ENCODE measurements at places on chromosomes 13 and 19.
A peak's percentile ranks its signal among the peaks of the same experiment; 100 is the strongest.

DNA sequence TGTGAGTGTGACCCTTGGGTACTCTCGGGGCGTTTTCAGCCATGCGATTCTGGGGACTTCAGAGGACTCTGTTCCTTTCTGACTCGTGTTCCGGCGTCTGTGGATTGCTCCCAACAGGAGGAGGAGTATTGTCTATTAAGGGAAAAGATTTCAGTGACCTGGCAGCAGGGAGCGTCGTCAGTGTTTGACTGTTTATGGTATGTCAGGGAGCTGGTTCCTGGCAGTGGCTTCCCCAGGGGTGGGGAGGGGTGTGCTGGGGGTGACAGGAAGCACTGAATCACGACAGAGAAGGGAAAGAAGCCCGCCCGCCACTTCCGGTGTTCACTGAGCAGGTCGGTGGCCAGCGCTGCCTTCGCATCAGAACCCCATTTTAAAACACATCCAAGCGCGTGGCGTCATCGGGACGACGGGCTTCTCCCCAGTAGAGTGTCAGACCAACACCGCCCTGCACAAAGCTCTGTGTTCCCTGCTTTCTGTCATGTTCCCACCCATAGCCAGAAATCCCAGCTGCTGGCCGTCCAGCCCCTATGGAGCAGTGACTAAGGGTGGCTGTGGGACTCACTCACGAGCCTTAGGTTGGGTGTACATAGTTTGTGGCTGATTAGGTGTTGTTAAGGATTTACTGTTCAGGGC lies 33.8 kb downstream of the COL4A2 start:
- DNase-seq = no peak

DNA sequence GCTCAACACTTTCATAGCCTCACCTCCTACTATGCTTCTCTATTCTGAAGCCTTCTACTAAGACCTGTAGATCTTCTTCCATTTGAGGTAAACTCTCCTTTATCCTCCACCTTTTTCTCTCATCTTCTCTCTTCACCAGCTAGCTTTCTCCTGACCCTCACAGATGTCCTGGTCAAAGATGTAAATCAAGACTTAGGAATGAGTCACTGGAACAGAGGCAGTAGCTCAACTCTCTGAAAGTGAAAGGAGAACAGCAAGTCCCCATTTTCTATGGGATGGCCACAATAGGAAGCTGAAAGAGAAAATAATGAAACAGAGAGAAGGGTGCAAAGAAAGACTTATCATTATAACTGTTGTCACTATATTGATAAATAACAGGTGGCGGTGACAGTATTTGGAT lies 86.1 kb upstream of the DOCK9 start:
- DNase-seq = no peak

GRCh38 chr19:57406516-57407123 lies 4.3 kb upstream of the ZNF17 start:
- peak; percentile 44 for DNase-seq

- peak; percentile 22 for DNase-seq
Observed at GRCh38 chr19:4369109-4369887, 25.9 kb downstream of the MPND start.

- peak; percentile 35 for DNase-seq
Observed at GRCh38 chr13:46553886-46554858, 1.2 kb downstream of the LRCH1 start.

- no peak for DNase-seq
Observed at GRCh38 chr19:56301155-56301554, 13.5 kb downstream of the ZSCAN5A start.

GRCh38 chr13:33401238-33401637 lies 115.7 kb upstream of the STARD13 start:
- DNase-seq = no peak

GRCh38 chr19:41920882-41921576 lies 7.2 kb downstream of the ERFL start:
- no peak for DNase-seq

DNA sequence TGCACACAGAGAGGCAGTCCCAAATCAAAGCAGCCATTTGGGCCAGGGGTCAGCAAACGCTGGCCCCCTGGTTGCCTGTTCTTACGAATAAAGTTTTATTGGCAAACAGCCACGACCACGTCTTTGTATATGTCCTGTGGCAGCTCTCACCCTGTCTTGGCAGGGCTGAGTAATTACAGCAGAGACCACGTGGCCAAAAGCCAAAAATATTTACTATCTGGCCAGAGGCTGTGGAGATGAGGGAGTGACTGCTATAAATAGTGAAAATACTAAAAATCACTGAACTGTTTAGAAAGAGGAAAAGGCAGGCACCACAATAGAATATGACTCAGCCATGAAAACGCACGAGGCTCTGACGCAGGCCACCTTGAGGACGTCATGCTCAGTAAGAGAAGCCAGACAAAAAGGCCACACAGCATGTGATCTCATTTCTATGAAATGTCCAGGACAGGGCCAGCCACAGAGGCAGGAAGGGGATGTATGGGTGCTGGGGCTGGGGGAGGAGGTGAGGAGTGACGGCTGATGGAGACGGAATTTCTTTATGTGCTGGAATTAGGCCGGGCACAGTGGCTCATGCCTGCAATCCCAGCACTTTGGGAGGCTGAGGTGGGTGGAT lies 29.4 kb downstream of the SMIM24 start:
- no peak for DNase-seq

GRCh38 chr19:54155694-54156093 lies 3.8 kb downstream of the LENG1 start:
- no peak for DNase-seq

GRCh38 chr13:50711996-50712395 lies 131.5 kb downstream of the DLEU7 start:
- DNase-seq = no peak
